ENCODE measurements at places on chromosomes 2 and 18.

- no peak for DNase-seq
These were observed 28.8 kb downstream of the PSD4 start for GRCh38 chr2:113202305-113203216.

- peak; percentile 50 for DNase-seq
These were observed at the start of gene RNF152 for GRCh38 chr18:61892683-61893308. RNF152 (minus strand) TSS chr18:61893007; CDS start chr18:61816463, 76,544 bp downstream.

DNA sequence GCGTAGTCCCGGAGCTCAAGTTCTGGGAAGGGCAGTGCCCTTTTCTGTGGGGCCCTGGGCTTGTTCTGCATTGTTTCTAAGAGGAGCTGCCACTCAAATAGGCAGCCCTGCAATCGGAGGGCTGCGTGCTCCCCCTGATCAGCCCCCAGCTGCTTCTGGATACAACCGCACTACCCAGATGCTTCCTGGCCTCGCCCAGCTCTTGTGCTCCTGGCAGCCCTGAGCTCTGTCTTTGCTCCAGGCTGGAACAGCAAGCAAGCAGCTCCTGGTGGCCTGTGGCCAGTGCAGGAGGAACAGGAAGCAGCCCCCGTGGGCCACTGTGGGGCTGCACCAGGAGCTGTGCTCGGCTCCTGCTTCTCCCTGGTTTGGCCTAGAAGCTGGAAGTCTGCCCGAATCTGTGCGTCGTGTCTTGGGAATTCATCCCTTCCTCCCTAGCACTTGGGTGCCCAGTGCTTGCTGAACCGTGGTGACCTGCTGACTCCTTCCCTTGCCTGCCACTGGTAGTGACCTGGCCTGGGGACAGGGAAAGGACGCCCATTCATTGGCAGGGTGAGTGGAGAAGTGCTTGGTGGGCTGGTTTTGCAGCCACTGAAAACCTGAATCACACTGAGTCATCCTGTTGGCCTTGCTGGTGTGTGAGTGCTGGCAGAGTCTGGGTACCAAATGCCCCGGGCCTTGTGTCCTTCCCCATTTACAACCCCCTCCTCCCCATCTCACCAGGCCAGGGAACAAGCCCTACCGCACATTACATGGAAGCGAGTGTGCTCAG is 27.3 kb upstream of the NTSR2 start:
- DNase-seq: no peak

DNA sequence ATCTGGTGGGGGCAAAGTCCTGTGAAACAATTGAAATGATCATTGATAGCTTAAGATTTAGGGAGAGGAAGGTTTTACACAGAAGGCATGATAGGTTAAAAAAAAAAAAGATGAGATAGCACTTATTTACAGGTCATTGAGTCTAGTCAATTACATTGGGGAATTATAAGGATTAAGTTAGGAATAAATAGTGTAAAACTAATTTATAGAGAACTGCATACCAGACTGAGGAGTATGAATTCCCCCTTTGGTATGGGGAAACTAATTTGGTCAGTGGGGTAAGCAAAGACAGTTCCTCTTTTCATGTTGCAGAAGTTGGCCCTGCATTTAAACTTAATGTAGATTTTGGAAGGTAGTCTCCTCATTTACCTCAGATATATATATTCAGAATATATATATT is 10.8 kb downstream of the GLS start:
- no peak for DNase-seq

Measured in NCI-H510A (cell line).